ENCODE measurements at places on chromosomes 12 and 14. TPM values are rescaled to one million over a fixed set of nuclear protein-coding genes. Genes with fewer than 3 reads are reported as not detected.

The MYF6 gene
- 23.4 TPM for total RNA-seq

The GLIPR1L2 gene
- total RNA-seq = 3.4 TPM

The PRKAG1 gene
- 38.2 TPM for total RNA-seq

The FGF23 gene
- 0.06 TPM for total RNA-seq

The KSR2 gene
- 1.1 TPM for total RNA-seq

The CNOT2 gene
- total RNA-seq = 205 TPM

The PHLDA1 gene
- total RNA-seq = 18.9 TPM

The FSCB gene
- 0.12 TPM for total RNA-seq

The BDKRB1 gene
- total RNA-seq = 0.23 TPM

The PA2G4 gene
- 78.5 TPM for total RNA-seq

The RIPK3 gene
- total RNA-seq = 4.3 TPM

The CCDC91 gene
- total RNA-seq = 22.0 TPM

The NAV3 gene
- total RNA-seq = 46.5 TPM

The NINJ2 gene
- total RNA-seq = 3.6 TPM

The SLC17A8 gene
- total RNA-seq = 0.23 TPM

The LRRC43 gene
- total RNA-seq = 5.3 TPM

The LMNTD1 gene
- total RNA-seq = not detected

The STXBP6 gene
- total RNA-seq = 6.8 TPM

The GZMB gene
- 1.4 TPM for total RNA-seq

The PRB3 gene
- total RNA-seq = not detected

Data from metanephros (tissue), 2 donors.